Dermis microvascular lymphatic vessel endothelial cell (primary cell): ENCODE measurements at places on chromosomes 13 and 19. TPM values are rescaled to one million over a fixed set of nuclear protein-coding genes. Genes with fewer than 3 reads are reported as not detected.

Gene LILRB4
- not detected in 2 replicates for total RNA-seq

Gene SIGLEC14
- under 0.01 TPM in 1 of 2 replicates, not detected in the other for total RNA-seq

Gene LATS2
- 17.5 and 30.3 TPM in 2 replicates for total RNA-seq

Gene ATF5
- 3.3 and 5.2 TPM in 2 replicates for total RNA-seq

Gene C1QTNF9
- not detected in 2 replicates for total RNA-seq

Gene IGLON5
- not detected in 2 replicates for total RNA-seq

Gene ZNF560
- total RNA-seq, result under 0.01 TPM in 2 replicates

Gene KLHL1
- not detected in 2 replicates for total RNA-seq

Gene TSHZ3
- total RNA-seq, result 0.77 and 1.6 TPM in 2 replicates

Gene PLVAP
- 5.9 and 21.2 TPM in 2 replicates for total RNA-seq

Gene HCN2
- total RNA-seq, result 0.39 and 0.76 TPM in 2 replicates

Gene ACER1
- total RNA-seq, result not detected in 2 replicates

Gene ZNF440
- total RNA-seq, result 5.9 and 7.2 TPM in 2 replicates

Gene ZNF274
- total RNA-seq, result 9.6 and 13.5 TPM in 2 replicates

Gene KLF2
- total RNA-seq, result 2.4 and 2.8 TPM in 2 replicates

Gene GFY
- total RNA-seq, result not detected in 2 replicates

Gene NTF4
- total RNA-seq, result not detected in 2 replicates

Gene ZNF763
- 1.2 and 1.6 TPM in 2 replicates for total RNA-seq

Gene ZNF180
- total RNA-seq, result 5.5 and 6.6 TPM in 2 replicates

Gene SYT3
- total RNA-seq, result under 0.01 TPM in 1 of 2 replicates, not detected in the other

Gene LPAR6
- 22.0 and 22.4 TPM in 2 replicates for total RNA-seq

Gene VSTM2B
- total RNA-seq, result not detected in 2 replicates

Gene N4BP2L1
- 3.7 and 10.4 TPM in 2 replicates for total RNA-seq

Gene RASGRP4
- not detected in 2 replicates for total RNA-seq

Gene BST2
- total RNA-seq, result 1.9 and 4.0 TPM in 2 replicates

Gene DCT
- total RNA-seq, result not detected in 2 replicates

Gene PSPN
- 0.64 and 1.0 TPM in 2 replicates for total RNA-seq

Gene ATXN8OS
- total RNA-seq, result not detected in 2 replicates

Gene CBLC
- 0.13 TPM in 1 of 2 replicates, not detected in the other for total RNA-seq

Gene ZNF562
- total RNA-seq, result 18.4 and 20.5 TPM in 2 replicates

Gene FAM216B
- total RNA-seq, result not detected in 2 replicates

Gene SIGLEC8
- total RNA-seq, result not detected in 2 replicates

Gene OR10H3
- total RNA-seq, result not detected in 2 replicates

Gene SULT2B1
- total RNA-seq, result 0.13 TPM in 1 of 2 replicates, not detected in the other

Gene CAPS
- 1.7 and 3.4 TPM in 2 replicates for total RNA-seq

Gene PAN3
- total RNA-seq, result 17.1 and 24.7 TPM in 2 replicates
